ENCODE measurements at places on chromosomes 2 and 18.

- DNase-seq, result peak; percentile 12
These were observed 568 bp downstream of the TMEM131 start for GRCh38 chr2:97995026-97995733.

GRCh38 chr2:122471753-122472152 is 716.3 kb downstream of the TSN start:
- DNase-seq, result no peak

DNA sequence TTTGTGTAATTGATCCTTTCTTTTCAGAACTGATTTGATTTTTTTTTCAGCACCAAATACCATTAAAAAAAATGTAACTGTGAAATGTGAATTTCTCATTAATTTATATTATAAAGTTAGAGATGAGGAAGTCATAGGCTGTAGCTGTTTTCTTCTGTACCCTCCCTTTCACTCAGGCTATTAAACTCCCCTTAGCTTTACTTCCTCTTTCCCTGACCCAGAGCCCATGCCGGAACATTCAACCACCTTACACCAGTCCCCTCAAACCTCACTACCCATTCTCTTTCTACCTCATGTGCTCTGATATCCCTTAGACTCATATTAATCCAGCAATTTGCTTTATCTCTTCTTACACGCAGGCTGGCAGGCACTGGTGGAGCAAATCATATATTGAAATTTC is 12.4 kb downstream of the GALNT5 start:
- no peak for DNase-seq

- peak; percentile 39 for DNase-seq
These were observed at the start of gene LAMA3 for GRCh38 chr18:23689031-23689615. Gene LAMA3 (plus strand): TSS chr18:23689453. CDS start chr18:23689684, 231 bp downstream.

DNA sequence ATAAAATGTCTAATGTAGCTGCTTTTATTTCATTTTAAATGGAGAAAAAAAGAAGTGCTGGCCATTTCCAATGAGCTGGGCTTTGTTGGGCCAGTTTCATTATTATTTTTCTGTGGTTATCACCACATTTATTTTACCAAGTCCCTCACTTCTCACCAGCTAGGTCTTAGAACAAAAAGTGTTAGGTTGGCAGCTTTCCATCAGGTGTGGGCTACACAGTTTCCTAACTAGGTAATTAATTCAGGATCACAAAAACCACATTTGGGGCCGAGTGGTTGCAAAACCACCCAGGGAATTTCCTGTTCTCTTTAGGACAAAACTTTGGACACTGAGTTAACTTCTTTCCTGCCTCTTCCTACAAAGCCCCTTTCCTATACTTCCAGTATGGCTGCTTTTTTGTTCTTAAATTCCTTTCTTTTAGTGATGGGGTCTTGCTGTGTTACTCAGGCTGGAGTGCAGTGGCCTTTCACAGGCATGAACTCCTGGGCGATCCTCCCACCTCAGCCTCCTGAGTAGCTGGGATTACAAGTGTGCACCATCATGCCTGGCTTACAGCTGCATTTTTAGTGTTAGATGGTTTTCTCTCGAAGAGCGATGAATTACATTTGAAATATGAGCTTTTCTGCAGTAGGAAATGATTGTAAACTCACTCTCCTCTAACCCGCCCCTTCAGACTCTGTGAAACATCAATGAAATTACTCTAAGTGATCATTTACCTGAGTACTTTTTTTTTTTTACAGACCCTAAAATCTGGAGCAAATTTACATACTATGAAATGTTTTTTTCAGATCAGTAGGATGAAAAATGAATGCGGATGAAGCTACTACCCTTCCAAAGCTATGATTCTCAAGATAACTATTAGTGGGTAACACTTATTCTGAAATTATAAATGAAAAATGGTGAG is 2.6 kb upstream of the ZFP36L2 start:
- DNase-seq, result no peak

- DNase-seq, result no peak
These were observed 56.2 kb upstream of the RMDN2 start for GRCh38 chr2:37868866-37869265.

GRCh38 chr2:233489666-233490065 is 76.9 kb downstream of the USP40 start:
- no peak for DNase-seq

- DNase-seq, result no peak
These were observed 12.5 kb upstream of the HOXD1 start for GRCh38 chr2:176175709-176176607.
